Femur (tissue), 1 donor: ENCODE measurements at places on chromosomes 16 and 17.

DNA sequence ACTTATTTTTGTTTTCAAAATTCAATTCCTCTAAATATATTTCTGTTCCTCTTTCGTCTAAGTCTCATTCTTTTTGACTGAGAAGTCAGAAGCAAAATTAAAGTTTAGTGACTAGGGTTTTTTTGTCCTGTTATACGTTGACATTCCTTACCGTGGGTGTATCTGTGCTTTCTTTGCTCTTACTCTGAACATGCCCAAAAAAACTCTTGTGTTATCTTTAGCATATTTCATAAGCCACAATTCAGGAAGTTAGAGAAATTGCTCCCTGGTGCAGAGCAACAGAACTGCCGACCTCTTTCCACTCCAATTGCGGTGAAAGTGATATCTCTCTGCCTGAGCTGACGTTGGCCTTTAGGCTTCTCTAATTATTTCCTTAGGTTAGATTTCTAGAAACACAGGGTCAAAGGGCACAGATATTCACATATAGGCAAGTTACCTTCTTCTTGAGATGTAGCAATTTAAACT is 65.7 kb downstream of the CENPV start:
- DNase-seq: peak; percentile 53

DNA sequence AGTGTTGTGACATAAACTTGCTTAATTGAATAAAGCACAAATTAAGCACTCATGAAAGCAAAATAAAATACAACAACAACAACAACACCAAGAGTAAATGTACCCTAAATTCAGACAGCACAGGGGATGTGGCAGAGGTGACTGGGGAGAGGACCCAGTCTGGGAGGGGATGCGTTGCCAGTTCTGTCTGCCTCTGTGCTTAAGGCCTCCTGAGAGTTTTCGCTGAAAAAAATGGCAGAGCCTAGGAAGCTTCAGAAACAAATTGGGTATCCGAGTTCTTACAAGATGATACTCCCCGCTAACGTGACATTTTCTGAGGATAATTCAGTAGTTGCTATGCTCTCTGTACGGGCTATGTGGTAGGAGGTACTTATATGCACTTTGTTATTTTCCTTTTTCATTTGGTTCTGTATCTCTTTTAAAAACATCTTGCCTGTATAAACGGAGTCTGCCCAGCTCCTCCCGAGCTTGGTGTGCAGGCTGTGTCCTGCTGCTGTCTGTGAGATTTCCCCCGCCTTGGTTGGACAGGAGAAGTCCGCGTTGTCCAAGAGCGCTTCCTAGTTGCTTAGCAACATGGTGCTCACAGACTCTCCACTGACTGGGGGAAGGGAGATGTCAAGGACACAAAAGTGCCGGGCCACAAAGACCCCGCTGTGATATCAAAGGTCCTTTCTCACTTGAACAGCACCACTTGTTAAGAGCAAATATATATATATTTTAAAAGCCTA is 134.2 kb upstream of the CPHXL start:
- peak; percentile 51 for DNase-seq

GRCh38 chr17:59620518-59621259 is 994 bp downstream of the CLTC start:
- peak; percentile 48 for DNase-seq

DNA sequence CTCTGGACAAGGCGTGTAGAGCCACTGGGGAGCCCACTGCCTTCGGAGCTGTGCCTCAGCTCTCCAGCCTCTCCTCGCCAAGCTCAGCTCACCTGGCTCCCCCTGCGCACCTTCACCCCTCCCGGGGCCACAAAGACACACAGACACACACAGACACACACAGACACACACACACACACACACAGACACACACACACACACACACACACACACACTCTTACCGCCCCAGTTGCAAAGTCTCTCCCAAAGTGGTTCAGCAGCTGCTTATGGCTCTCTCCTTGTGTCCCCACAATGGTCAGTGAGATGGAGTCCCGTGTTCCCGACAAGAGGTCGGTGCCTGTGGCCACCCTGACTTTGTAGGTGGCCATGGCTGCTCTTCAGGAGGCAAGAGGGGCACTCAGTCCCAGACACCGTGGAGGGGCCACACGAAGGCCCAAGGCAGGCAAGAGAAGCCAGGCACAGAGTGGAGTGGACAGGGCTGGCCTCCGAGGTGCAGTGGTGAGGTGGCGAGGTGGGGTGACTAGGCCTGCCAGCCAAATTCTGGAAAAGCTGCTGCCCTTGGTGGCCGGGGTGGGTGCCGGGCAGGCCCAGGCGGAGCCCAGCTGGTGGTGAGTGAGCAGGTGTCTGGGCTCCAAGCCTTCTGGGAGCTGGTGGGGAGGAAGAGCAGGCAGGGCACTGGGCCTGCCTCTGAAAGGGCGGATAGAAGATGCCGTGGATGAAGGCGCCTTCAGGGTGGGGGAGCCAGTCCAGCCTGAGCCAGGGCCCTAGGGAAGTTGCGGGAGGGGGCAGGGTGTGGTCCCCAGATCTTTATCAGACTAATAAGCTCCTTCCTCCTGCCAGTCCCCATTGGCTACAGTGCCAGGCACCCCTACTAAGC is at the start of gene ALOX12B:
Gene ALOX12B (minus strand): TSS at position 642 of the 877 bp plus-strand sequence. CDS start 274 bp downstream, at position 368.
- no peak for DNase-seq

DNA sequence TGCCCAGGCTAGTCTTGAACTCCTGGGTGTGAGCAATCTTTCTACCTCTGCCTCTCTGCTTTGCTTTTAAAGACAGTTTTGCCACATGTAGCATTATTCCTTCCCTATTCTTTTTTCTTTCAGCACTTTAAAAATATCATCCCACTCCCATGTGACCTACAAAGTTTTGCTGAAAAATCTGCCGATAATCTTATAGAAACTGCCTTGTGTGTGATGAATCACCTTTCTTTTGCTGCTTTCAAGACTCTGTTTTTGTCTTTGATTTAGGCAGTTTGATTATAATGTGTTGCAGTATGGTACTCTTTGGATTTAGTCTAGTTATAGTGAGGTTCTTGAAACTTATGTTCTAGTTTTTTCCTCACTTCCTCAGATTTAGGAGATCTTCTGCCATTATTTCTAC is 142.0 kb upstream of the KIF2B start:
- DNase-seq: no peak

DNA sequence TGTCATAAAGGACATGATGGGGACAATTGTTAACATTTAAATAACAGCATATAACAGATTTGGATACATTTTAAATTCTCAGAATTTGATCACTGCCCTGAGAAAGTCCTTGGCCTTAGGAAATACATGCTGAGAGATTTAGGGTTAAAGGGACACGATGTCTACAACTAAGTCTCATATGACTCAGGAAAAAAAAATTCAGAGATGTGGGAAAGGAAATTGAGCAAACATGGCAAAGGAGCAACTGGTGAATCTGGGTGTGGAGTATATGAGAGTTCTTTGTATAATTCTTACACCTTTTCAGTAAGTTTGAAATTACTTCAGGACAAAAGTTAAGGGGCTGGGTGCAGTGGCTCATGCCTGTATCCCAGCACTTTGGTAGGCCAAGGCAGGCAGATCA is 18.2 kb downstream of the MPP3 start:
- DNase-seq: peak; percentile 0

GRCh38 chr17:2736956-2737355 is 12.5 kb downstream of the CCDC92B start:
- DNase-seq: no peak

GRCh38 chr17:79607940-79608623 is 2.8 kb downstream of the RBFOX3 start:
- peak; percentile 62 for DNase-seq

- DNase-seq: no peak
These were observed 8.0 kb upstream of the RNF112 start for GRCh38 chr17:19403021-19403420.

DNA sequence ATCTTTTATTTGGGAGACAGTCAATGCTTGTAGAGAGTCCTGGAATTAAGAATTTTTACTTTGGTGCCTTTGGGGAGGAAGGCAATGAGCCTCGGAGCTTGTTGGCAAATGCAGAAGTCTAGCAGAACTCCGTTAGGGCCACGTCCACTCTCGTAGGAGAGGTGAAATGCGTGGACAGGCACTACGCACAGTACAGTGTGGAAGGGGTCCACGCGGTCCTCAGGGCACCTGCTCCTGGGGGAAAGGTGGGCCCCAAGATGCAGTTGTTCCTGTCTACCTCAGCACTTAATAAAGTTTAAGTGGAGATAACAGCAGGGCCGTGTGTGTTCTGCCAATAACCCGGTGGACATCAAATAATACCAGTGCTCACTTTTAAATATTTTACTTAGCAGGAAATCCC is 1.8 kb downstream of the RAB11FIP3 start:
- DNase-seq: no peak

- no peak for DNase-seq
These were observed 918 bp upstream of the KRABD2 start for GRCh38 chr17:8377422-8377821.

DNA sequence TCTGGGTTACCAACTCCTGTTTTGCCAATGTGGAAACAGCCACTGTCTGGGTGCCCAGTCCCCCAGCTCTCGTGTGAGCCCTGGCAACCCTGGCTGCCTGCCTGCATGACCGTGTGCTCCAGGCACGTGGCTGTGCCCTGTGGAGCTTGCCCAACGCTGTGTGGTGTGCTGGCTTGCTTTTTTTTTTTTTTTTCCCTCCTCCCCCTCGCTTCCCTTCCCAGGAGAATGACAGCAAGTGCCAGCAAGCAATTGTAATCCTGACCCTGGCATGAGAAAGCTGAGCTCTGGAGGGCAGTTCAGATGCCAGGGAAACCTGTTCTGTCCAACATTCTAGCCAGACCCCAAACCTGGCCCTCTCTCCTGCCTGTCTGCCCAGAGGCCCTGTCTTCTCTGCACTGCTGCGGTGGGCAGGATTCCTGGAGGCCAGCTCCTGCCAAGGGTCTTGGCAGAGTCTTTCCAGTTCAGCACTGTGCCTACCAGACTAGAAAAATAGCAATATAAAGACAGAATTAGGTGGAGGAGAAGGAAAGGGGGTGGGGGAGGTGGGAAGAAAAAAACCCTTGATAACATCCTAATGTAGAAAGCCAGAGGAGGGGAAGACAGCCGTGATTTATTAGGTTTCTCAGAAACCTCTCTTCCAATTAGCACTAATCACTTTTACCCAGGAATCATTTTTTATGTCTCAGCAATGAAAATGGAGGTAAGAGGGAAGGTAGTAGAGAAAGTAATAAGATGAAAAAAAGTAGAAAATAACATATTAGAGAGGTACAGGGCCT is 9.0 kb downstream of the HLF start:
- DNase-seq: peak; percentile 79

DNA sequence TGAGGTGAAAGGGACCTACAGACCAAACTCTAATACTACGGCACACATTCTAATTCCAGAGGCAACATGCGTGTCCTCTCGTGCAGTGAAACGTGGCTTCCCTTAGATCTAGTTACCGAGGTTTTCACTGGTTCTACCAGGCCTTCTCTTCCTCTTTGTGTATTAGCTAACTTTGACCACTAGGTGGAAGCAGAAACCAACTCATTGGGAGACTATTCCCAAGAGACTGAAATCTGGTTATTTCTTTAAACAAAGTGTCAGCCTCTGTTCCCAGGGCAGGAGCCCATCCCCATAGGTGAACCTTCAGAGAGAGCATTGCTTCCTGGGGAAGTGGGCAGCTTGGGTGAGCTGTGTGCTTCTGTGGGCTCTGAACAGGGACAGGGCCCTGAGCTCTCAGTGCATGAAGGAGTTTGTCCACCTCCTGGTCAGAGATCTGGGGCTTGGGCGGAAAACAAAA is 19.7 kb upstream of the RCVRN start:
- DNase-seq: no peak

DNA sequence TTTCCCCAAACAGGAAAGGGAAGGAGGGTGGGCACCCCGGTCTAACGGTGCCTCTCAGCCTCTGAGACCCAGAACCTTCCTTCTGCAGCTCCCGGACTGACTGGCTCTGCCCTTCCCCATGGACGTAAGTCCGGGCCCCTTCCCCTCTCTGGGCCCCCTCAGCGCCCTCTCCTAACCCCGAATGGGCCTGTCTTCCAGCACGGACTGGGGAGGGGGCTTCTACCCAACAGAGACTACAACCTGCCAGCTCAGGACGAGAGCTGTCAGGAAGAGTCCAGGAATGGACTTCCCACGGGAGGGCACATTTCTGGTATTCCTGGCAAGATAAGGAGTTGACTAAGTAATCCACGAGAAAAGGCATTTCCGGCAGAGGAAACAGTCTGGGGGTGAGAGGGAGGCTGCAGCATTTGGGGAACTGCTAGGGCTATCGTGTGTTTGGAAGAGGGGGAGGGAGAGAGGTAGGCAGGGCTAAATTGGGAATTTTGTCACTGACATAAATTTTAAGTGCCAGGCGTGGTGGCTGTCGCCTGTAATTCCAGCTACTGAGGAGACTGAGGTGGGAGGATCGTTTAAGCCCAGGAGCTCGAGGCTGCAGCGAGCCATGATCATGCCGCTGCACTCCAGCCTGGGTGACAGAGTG is 12.1 kb upstream of the ALDOA start:
- no peak for DNase-seq

DNA sequence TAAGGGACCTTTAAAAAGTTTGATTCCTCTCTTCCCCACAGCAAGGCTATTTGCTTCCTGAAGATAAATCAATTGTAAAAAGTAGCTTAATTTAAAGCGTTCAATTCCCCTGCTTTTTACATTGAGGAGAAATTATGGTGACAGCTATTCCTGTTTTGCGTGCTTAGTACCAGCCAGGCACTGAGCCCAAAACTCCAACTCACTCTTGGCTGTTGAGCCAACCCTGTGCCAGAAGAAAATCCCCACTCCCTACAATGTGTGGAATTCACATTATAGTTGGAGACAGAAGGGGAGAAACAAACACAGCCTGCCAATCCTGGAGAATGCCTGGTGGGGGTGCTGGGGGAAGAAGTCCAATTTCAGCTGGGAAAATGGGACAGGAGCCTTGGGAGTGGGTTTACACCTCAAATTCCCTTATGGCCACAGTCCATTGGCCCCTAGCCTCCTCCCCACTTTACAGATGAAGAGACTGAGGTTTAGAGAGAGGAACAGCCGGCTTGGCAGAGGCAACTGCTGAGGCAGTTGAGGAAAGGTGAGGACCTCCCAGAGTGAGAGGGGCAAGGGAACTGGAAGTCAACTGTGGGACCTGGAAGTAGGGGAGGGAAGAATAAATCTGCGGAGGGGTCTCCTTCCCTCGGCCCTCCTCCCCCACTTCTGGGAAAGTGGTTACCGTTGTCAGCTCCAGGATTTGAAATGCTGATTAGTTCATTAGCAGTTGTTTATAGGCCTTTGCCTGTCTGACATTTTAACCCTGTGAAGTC is 26.1 kb downstream of the CDH1 start:
- DNase-seq: peak; percentile 62

GRCh38 chr17:78745407-78746088 is 36.5 kb downstream of the CYTH1 start:
- DNase-seq: no peak

DNA sequence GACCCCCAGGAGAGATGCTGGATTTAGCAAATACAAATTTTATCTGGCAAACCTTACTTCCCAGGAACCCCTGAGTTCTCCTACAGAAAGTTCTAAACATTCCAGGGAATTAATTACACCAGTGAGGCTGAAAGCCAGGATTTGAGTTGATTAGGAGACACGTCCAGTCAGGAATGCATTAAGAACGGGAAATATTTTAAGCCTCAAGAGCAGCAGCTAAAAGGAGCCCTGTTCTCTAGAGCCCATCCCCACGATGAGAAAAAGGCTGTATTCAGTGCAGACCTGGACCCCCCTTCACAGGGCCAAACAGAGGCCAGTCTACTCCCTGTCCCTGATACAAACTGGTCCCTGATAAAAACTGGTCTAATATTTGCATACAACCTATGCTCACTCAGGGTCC is 55.0 kb downstream of the VAT1L start:
- no peak for DNase-seq
